CD8-positive, alpha-beta T cell (primary cell): ENCODE measurements at places on chromosomes 7 and 10.

DNA sequence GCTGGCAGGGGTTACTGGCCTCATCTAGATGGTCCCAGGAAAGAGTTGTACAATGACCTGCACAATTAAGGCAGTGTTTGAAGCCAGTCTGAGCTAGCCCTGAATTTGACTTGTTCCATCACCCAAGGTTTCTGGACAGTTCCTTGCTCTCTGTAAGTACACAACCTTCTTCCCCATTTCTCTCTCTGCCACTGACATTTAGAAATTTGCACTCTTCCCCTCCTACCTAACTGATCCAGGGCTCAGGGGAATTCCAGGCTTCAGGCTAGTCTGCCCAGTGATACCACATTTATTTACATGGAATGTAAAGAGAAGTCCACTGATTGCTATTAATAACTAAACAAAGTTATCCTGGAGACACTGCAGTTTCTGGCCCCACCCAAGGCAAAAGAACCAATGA lies 139.0 kb upstream of the GPR26 start:
- no peak for DNase-seq

GRCh38 chr10:118003126-118003525 lies 43.6 kb downstream of the RAB11FIP2 start:
- DNase-seq: no peak

DNA sequence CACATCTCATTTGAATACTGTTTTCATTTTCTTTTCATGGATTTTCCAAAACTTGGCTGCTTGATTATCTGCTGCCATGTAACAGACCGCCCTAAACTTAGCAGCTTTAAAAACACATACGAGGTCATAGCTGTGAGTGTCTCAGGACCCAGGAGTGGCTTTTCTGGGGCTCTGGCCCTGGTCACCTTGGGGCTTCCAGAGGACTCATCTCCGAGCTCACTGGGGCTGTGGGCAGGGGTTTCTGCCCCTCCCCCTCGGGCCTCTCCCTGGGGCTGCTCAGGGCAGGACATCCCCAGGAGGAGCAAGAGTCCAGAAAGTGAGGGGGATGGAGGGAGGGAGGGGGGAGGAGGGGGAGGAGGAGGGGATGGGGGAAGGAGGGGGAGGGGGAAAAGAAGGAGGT lies 77.0 kb downstream of the NKX6-2 start:
- DNase-seq: no peak

GRCh38 chr7:24175603-24176002 lies 108.4 kb upstream of the NPY start:
- DNase-seq: no peak

DNA sequence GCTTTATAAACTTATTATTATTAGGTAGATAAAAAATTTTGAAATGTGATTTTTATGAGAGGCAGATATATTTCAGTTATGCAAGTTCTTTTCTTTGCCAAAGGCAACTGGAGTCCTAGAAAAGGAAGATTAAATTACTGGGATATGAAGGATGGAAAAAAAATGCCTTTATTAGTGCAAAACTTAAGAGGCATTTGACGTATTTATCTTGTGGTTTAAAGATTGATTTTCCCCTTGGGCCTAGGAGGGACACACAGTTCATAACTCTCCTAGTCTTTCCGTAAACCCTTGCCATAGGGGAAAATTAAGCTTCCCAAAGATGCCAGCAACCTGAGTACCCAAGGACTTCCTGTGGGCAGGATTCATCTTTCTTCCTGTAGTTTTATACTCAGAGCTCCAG lies 3.1 kb upstream of the STEAP4 start:
- no peak for DNase-seq

DNA sequence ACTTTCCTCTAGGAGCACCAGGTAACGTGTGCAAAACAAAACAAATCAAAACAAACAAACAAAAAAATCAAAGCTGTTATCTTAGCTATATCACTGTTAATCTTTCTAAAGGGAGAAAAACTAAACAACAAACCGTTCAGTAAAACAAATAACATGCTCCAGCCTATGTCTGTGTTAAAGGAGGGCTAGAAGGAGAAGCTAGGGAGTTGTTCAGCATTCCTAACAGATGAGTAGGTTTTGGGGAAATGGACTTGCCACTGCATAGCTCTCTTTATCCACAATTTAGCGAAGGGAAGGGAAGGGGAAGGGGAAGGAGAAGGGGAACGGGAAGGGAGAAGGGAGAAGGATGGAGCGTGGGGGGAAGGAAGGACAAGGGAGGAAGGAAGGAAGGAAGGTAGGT lies 134.2 kb upstream of the AKR1E2 start:
- DNase-seq: no peak

GRCh38 chr7:35537067-35538023 lies 157.6 kb downstream of the HERPUD2 start:
- peak; percentile 76 for DNase-seq

DNA sequence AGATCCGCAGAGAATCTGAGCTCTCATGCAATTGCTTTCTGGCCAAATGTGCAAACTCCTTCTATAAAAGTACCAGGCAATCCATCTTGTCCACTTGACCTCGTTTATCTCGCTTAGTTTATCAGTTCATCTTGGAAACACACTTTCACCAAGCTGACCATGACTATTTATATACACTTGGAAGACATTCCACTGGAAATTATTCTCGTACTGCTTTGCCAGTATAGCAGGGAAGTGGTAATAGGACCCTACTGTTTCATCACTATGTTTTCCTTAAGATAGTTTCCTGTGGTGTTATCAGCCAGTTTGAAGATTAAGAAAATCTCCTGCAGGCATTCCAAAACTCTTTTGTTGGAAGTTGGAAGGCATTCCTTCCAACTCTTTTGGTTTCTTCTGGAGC lies 115.3 kb upstream of the FAM171A1 start:
- DNase-seq: no peak

DNA sequence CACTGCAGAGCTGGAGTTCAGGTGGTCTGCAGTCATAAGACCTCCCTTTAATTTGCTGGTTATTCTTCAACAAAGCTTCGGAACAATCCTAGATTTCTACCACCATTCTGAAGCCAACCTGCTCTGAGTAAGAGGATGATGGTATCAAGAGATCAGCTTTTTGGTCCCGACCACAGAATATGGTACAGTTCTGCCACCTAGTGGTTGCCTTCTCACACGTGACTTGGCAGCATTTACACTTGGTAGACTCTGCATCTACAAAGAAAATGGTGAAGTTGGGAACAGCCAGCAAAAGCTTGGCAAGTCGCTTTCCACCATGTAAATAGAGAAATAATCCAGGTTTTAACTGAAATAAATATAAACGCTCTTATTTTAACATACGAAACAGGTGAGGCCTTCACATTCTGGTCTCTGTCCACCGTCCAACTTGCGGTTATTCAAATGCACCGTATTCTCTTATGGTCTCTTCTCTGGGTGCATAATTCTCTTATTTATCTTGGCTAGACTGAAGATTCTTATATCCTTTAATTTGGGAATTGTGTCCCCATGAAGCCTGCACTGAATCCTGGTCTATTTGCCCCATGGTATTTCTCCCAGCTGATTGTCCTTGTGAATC lies 173.9 kb upstream of the GRM3 start:
- DNase-seq: peak; percentile 39

DNA sequence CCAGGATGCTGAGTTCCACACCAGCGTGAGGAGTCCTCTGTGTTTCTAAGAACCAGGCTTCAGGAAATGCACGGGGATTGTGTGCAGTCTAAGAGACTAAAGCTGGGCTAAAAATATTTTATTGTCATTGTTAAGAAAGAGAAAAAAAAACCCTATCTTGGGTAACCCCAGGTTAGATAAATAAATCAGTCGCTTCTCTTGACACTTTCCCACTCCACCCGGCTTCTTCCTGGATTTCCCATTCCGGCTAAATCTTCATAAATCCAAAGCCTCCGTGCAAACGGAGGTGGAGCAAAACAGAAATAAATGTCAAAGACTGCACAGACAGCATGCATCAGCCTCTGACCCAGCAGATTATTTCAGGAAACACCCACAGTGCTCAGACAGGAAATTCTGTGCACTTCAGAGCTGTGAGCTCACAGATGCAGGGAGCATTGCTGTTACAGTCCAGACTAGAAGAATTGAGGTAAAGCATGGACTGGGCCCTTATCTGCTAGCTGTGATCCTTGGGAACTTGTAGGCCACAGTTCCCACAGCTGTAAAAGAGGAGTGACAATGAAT lies 44.8 kb upstream of the GRID1 start:
- peak; percentile 55 for DNase-seq

DNA sequence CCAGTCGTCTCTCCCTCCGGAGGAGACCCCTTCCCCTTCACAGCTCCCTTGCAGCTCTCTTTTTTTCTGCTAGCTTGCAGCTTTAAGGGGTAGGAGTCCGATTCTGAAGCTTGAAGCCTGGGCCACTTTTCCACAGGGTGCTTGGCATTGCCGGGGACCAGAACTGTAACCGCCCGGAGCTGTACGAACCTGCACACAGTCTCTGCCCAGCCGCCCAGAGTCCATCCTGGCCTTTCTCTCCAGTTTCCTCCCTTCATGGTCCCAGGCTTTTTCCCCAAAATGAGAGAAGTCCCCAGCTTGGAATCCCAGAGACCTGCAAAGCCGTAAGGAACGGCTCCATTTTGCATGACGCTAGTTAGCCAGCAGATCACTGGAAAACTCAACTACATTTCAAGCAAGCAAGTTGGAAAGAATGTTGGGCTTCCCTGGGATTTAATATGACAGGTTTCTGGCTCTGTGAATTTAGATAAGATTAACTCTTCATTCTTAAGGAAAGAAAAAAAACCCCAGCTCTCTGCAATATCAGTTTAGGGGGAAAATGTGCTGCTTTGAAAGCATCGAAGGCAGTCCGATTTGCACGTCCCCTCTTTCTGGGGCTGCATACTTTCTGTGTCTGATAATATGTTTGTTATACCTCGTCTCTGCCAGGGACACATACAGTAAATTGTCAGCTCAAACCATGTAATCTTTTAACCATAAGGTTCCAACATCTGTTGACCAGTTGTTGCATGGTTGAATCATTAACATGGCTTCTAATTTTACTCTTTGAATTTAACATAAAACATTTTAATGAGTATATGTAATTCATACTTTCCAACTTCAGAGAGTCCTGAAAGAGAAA lies 190.0 kb upstream of the LYZL2 start:
- no peak for DNase-seq

- no peak for DNase-seq
Measured at GRCh38 chr7:6257675-6258074, 14.7 kb downstream of the CYTH3 start.

- peak; percentile 83 for DNase-seq
Measured at GRCh38 chr7:150357270-150357669, 11.4 kb upstream of the REPIN1 start.

GRCh38 chr10:129004398-129004797 lies 462.6 kb upstream of the MGMT start:
- DNase-seq: no peak

- no peak for DNase-seq
Measured at GRCh38 chr7:36148422-36149065, 4.5 kb upstream of the EEPD1 start.

DNA sequence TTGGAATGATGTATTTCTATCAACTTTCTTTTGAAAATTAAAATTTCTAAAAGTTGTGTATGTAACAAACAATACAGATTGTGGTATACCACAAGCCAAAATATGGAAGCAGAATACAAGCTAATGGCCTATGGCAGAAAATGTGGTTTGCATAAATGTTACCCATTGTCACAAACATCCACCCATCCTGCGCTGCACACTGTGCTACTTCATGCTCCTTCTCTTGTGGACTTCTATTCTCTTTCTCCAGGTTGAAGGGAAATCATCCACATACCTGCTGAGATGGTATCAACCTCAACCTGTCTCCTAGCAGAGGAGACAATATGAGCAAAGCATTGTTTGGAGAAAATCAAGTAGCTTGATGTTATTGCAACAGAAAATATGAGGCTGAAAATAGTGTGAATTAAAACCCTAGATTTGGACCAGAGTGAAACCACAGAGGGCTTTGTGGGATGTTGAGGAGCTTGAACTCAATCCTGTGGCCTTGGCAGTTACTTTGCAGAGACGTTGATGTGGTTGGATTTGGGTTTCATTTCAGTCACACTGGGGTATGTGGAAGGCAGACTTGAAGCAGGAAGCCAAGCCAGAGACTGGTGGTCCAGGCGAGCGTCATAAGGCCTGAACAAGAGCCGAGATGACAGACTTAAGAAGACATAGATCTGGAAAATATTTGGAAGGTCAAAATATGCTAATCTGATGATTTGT lies 63.8 kb downstream of the ICA1 start:
- no peak for DNase-seq

DNA sequence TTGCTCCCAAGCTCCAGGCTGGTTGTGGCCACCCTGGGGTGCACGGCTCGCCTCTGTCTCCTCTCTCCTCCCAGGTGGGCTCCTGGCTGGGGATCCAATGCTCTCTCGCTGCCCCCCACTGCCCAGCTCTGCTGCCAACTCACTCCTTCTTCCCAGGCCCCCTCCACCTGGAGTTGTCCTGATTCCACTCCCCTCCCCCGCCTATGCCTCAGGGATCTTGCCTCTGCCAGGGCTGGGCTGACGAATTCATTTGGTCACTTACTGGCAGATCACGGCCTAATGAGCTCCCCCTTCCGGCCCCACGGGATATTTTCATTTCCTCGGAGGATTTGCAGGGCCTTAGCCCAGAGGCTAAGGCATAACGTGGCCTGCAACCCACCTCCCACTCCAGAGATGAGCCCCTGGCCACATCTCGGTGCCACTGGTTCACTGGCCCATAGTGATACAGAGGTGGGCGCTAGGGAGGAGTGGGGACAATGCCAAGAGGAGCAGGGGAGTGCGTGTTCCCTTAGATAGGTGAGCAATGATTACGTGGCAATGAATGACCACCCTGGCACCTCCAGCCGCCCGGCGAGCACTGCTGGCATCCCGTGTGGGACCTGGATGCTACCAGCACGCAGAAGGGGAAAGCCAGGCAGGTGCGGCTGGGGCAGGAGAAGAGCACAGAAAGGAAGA lies 344.6 kb upstream of the SHH start:
- no peak for DNase-seq

GRCh38 chr7:108189733-108190388 lies 59.7 kb upstream of the LAMB4 start:
- no peak for DNase-seq

DNA sequence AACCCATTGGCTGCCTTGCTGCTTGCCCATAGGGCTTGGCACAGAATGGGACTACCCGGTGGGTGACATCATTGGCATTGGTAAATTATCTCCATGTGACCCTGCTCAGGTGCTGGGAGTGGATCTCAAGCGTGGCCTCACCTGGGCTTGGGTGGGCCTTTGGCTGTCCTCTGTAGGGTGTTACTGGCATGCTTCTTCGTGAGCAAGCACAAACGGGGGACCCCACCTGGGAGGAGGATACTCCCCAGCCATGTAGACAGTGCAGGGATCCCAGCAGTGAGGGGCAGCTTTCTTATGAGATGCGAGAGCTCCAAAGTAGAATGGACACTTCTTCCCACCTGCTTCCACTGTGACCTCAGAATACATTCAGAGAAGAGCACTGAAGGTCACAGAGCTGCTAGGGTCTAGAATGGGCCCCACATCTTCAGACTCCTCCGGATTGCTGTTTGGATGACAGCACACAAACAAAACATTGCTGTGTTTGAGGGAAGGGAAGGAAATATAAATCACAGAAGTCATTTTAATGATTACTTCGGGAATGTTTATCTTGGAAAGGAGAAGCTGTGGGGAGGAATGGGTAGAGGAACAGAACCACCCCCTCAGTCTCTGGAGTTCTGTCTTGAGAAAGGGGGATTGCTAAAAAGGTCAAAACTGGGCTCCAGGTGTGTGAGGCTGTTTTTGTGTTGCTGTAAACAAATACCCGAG lies 75.9 kb downstream of the SH2D4B start:
- no peak for DNase-seq

GRCh38 chr7:106012935-106013439 lies 49.9 kb downstream of the CDHR3 start:
- DNase-seq: no peak

GRCh38 chr7:136058546-136058945 lies 81.4 kb upstream of the MTPN start:
- DNase-seq: no peak
